Left cardiac atrium (tissue), 4 donors: ENCODE measurements at places on chromosomes 4 and X. TPM values are rescaled to one million over a fixed set of nuclear protein-coding genes. Genes with fewer than 3 reads are reported as not detected.

Gene IQCM
- total RNA-seq, result not detected

Gene EREG
- total RNA-seq, result 0.84 TPM

Gene GPR173
- total RNA-seq, result 1.3 TPM

Gene IQSEC2
- 9.1 TPM for total RNA-seq

Gene ADAMTS3
- 1.7 TPM for total RNA-seq

Gene SSX2
- not detected for total RNA-seq

Gene LONRF3
- total RNA-seq, result 5.5 TPM

Gene RAB33B
- 6.6 TPM for total RNA-seq

Gene MAML3
- 2.6 TPM for total RNA-seq

Gene P2RY8
- total RNA-seq, result 3.0 TPM

Gene NAT8L
- total RNA-seq, result 8.8 TPM

Gene UGT2A3
- total RNA-seq, result not detected

Gene FAM156B
- 12.1 TPM for total RNA-seq

Gene FRG2
- total RNA-seq, result not detected

Gene MAGEA8
- not detected for total RNA-seq

Gene PLP1
- total RNA-seq, result 16.0 TPM

Gene SPANXN3
- total RNA-seq, result not detected

Gene XK
- total RNA-seq, result 4.4 TPM

Gene PABPC4L
- total RNA-seq, result 1.5 TPM

Gene XAGE1A
- total RNA-seq, result not detected

Gene AMTN
- not detected for total RNA-seq

Gene GPR50
- total RNA-seq, result not detected

Gene CETN2
- total RNA-seq, result 20.3 TPM

Gene SAP30
- total RNA-seq, result 18.0 TPM

Gene ARHGAP10
- total RNA-seq, result 46.5 TPM

Gene SMIM31
- not detected for total RNA-seq

Gene SNCA
- 12.7 TPM for total RNA-seq

Gene USP51
- 3.5 TPM for total RNA-seq

Gene UBL4A
- 48.4 TPM for total RNA-seq
